ENCODE measurements at places on chromosomes 4 and X.
A peak's percentile ranks its signal among the peaks of the same experiment; 100 is the strongest.

DNA sequence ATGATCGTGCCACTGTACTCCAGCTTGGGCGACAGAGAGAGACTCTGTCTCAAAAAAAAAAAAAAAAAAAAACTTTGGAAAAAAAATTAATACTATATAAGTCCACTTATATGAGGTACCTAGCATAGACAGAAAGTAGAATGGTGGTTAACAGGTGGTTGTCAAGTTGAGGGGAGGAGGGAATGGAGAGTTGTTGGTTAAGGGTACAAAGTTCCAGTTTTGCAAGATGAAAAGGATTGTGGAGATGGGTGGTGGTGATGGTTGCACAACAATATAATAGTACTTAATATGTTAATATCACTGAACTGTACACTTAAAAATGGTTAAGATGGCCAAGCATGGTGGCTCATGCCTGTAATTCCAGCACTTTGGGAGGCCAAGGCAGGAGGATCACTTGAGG lies 4.1 kb upstream of the IL9R start:
- no peak for DNase-seq

DNA sequence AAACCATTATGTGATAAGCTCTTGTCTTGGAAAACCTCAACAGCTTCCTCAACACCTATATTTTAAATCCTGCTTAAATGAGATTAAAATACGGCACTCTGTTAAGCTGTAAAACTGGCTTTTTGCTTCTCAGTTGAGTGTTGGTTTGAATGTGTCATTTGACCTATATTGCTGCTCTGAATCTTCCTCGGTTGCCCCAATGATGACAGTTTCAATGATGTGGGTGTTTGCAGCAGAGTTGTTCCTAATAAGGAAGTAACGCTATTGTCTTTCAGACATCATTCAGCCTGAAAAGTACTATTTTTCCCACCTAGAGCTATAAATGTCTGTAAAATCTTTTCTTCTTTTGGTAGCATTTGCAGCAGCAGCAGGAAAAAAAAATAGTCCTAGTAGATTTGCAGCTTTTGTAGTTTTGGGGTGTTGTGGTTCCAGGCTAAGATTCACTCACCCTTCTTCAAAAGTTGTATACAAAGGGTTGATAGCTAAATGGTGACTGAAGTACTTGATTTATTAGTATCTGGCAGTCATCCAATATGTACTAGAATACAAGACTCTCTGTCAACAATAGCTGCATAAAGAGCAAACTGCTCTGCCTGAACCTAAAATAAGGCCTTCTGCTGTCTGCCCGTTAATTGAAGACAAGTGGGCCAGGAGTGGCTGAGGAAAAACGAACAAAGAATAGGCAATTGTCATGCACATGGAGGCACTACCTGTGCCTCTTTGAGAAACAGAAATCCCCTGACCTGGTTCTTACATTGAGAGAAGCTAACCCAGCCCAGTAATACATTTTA lies 333.1 kb downstream of the IL1RAPL1 start:
- DNase-seq: no peak

DNA sequence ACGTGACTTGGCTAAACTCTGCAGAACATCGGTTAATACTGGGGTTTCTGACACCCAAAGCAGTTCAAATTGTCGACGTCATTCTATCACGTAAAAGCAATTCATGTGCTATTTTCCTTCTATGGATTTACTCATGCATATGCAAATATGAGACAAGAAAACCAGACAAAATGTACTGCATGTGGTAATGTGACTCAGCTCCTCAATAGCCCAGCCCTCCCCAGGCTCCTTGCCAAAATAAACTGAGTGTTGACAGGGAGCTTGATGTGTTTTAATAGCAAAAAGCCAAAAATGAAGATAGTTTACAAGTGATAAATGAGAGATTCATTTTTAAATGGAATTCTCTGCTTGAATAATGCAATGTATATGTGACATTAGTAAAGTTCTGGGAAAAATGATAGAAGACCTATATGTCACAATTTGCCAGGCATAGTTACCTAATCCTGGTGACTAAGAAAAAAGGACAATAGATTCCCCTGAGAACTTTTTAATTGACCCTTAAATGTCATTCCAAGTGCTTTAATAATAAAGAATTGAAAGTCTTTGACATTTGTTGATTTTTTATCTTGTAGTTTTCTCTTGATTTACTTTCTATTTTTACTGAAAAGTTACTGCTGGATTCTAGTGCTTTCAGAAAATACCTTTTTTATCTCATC lies 1700.6 kb upstream of the TENM3 start:
- peak; percentile 89 for DNase-seq

DNA sequence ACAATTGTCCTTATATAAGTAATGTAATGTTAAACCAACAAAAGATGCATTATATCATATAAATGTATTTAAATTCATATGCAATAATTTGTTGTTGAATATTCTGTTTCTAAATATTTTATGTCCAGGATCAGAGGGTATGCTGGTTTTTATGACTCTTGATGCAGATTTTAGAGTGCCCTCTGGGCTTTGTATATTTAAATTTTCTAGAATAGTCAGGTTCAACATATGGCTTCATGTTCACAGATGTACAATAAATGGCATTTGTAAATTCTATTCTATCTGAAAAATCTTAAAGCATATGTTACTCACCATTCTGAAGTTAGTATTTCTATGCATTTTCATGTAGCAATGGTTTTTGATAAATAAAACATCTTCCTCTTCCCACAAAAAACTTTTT lies 1555.4 kb downstream of the PCDH18 start:
- no peak for DNase-seq

DNA sequence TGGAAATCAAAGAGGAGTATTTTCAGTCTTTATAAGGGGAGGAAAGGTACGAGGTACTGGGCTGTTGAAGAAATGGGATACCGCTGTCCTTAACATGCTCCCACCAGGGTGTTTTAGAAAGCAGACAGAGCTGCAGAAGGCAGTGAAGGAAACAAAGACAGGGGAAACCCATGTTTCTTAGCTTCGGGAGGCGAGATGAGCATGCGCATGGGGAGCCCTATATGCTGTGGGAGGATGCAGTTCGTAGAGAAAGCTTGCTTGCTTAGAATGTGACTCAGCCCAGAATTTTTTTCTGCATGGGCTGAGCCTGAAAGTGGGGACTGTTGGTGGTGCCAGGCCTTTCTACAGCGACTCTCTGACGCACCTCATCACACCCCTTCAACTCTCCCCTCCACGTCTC lies 28.8 kb upstream of the SCOC start:
- DNase-seq: no peak

DNA sequence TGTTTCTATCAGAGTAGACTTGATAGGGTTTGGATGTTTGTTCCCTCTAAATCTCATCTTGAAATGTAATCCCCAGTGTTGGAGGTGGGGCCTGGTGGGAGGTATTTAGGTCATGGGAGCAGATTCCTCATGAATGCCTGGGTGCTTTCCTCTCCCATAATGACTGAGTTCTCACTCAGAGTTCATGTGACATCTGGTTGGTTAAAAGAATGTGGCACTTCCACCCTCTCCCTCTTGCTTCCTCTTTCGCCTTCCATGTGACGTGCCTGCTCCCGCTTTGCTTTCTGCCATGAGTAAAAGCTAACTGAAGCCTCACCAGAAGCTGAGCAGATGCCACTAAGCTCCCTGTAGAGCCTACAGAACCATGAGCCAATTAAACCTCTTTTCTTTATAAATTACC lies 47.3 kb upstream of the SRPX start:
- DNase-seq: no peak

DNA sequence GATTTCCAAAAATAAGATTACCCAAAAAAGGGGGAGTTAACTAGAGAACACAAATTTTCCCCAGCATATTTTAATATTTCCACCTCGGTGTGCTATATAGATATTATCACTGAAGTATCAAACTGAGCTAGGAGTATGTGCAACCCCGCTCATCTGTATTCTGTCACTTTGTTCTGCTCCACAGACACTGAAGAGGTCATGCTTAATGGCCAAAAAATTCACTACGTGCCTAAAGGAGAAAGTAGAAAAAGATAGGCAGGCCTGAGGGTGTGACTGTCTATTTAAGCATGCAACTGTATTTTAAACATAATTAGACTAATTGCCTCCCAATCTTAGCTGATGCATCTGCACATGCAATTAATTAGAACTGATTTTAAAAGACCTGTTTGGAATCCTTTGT lies 24.5 kb downstream of the SH3RF1 start:
- DNase-seq: no peak

DNA sequence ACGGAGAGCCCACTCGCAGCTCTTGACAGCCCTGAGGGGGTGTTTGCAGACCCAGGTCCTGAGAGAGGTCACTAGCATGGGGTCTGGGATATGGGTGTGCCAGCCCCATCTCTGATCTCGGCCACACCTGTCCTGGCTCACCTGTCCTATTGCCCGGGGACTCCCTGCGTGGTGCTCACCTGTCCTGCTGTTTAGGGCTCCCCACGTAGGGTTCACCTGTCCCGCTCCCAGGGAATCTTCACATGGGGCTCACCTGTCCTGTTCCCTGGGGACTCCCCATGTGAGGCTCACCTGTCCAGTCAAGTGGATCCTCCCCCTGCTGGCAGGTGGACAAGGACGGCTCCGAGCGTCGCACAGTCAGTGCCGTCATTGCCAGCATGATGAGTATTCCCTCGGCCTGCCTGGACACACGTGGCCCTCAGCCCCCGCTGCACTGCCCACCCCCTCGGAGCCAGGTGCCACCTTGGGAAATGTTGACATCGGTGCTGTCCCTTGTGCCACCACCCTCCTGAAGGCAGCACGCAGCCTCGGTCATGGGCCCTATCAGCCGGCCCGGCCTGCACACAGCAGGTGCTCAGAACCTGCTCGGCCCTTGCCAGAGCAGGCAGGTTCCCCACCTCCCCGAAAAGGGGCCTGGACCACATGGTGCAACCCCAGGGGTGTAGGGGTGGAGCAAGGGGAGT lies 6.3 kb downstream of the SLC49A3 start:
- no peak for DNase-seq

DNA sequence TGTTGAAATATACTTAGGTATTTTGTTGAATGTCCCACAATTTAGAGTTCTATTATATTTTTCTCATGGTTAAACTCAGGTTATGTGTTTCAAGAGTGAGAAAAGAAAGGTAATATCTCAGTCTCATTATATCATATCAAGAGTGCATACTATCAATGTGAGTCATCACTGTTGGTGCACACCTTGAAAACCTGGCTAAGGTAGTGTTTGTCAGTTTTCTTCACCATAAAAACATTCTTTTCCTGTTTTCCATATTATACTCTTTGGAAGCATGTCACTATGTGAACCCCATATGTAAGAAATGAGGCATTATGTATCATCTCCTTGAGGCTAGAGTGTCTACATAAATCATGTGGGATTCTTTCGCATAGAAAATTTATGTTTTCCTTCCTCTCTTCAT lies 307.6 kb upstream of the CTSO start:
- no peak for DNase-seq

DNA sequence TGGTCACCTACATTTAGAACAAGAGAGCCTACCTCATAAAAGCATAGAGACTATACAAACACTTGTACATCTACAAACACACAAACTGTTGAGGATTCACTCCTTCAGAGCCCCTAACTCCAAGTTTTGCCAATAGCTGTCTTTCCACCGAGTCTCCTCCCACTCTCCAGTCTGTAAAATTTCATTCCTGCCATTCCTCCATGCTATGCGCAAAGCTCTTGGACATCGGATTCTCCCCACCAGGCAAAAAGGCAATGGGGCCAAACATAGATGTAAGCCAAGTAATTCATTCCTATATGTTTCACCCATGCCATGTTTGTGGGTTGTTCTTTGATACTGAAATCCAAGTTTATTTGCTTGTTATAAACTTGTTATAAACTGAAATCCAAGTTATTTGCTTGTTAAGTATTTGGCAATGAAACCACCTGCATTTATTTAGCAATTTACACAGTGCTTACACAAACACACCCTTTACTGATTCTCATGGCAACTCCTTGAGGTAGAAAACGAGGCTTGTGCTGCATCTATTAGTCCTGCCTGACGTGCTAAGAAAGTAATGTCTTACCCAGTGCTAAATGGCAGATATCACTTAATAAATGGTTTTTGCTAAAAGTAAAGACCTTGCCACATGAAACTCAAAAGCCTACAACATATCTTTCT lies 91.1 kb downstream of the SCFD2 start:
- no peak for DNase-seq

- no peak for DNase-seq
Observed at GRCh38 chr4:80500613-80501012, 165.1 kb downstream of the CFAP299 start.

DNA sequence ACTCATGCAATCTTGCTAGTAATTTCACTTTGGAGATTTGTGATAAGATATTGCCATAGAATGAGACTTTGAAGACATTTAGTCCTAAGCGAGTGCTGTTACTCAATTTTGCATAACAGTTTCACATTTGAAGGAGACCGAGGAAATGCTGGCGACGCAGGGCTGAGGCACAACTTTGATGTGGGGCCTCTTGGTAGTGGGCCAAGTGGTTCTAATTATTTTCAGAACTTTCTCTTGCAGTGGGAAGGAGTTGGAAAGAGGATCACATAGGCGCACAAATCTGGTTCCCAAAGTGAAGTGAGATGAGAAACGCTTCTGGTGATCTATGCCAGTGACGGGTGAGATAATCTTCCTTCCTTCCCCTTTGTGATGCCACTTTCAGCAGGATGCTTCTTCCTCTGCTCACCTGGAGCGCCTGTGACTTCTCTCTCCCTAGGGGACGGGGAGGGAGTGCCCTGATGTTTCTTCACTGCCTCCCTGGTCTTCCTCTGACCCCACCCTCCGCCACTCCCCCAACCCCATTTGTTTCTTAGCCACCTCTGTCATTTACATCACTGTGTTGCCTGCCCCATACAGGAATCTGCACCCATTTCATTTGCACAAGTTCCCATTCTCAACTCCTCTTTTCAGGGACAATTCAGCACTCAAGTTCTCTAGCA lies 138.9 kb upstream of the MID1 start:
- no peak for DNase-seq

GRCh38 chrX:12076046-12076445 lies 62.2 kb upstream of the FRMPD4 start:
- no peak for DNase-seq

GRCh38 chr4:52595001-52595400 lies 64.1 kb downstream of the USP46 start:
- DNase-seq: no peak

- DNase-seq: no peak
Observed at GRCh38 chr4:107931775-107932321, 499 bp downstream of the CYP2U1 start.

- DNase-seq: peak; percentile 24
Observed at GRCh38 chr4:155904331-155904730, 835 bp downstream of the TDO2 start.

GRCh38 chr4:130025701-130026100 lies 929.7 kb downstream of the C4orf33 start:
- no peak for DNase-seq

- DNase-seq: no peak
Observed at GRCh38 chr4:135434936-135435335, 1233.3 kb upstream of the PABPC4L start.

DNA sequence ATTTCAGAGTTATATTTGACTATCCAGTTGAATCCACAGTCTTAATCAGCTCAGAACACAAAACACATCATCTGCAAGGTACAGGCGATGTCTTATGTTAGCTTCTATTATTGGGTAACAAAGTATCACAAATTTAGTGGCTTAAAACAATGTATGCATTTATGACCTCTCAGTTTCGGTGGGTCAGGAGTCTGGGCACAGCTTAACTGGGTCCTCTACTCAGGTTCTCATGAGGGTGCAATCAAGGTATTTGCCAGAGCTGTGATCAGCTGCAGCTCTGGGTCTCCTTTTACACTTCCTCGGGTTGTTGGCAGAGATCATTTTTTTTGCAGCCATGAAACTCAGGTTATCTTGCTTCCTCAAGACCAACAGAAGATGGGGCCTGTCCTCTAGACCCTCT lies 498.9 kb downstream of the IDS start:
- DNase-seq: no peak

GRCh38 chr4:185587427-185588161 lies 52.3 kb upstream of the PDLIM3 start:
- no peak for DNase-seq

All from fibroblast of skin of scalp (primary cell).